Mammary epithelial cell (primary cell): ENCODE measurements at places on chromosomes 1 and 21. TPM values are rescaled to one million over a fixed set of nuclear protein-coding genes. Genes with fewer than 3 reads are reported as not detected.

The DNMT3L gene
- total RNA-seq, result not detected

The C1orf185 gene
- not detected in 2 replicates for total RNA-seq

The ADAMTS5 gene
- 22.3 TPM for total RNA-seq

The COL11A1 gene
- 16.0 TPM for total RNA-seq

The UAP1 gene
- 90.7 TPM for total RNA-seq

The CACHD1 gene
- total RNA-seq, result 12.0 TPM

The UBASH3A gene
- not detected for total RNA-seq

The MCOLN3 gene
- 21.2 TPM for total RNA-seq

The LIN9 gene
- total RNA-seq, result 2.5 TPM

The LCE3C gene
- not detected in 2 replicates for total RNA-seq

The NUCKS1 gene
- total RNA-seq, result 94.5 TPM

The LCE1C gene
- not detected for total RNA-seq

The TSPEAR gene
- total RNA-seq, result not detected

The TNFRSF18 gene
- 0.67 TPM for total RNA-seq

The SLC35E2B gene
- 21.0 TPM for total RNA-seq

The KRTAP11-1 gene
- not detected for total RNA-seq

The TMEM39B gene
- 13.3 and 15.5 TPM in 2 replicates for total RNA-seq

The ARHGEF10L gene
- total RNA-seq, result 5.3 TPM

The CFHR5 gene
- not detected in 2 replicates for total RNA-seq

The CLIC6 gene
- total RNA-seq, result 0.07 and 0.11 TPM in 2 replicates

The ATP6V1G3 gene
- total RNA-seq, result not detected

The UMODL1 gene
- under 0.01 TPM for total RNA-seq

The LCE1D gene
- not detected for total RNA-seq

The CACNA1S gene
- total RNA-seq, result not detected

The TCP10L gene
- not detected in 2 replicates for total RNA-seq

The LYST gene
- 50.5 TPM for total RNA-seq

The GALE gene
- 84.5 and 131 TPM in 2 replicates for total RNA-seq

The FCAMR gene
- total RNA-seq, result not detected

The GPR3 gene
- 0.50 TPM for total RNA-seq

The C1orf141 gene
- not detected in 2 replicates for total RNA-seq

The ZFP69B gene
- 10.1 and 12.9 TPM in 2 replicates for total RNA-seq
